GM12864 (cell line): ENCODE measurements at places on chromosomes 7 and 10.
A peak's percentile ranks its signal among the peaks of the same experiment; 100 is the strongest.

DNA sequence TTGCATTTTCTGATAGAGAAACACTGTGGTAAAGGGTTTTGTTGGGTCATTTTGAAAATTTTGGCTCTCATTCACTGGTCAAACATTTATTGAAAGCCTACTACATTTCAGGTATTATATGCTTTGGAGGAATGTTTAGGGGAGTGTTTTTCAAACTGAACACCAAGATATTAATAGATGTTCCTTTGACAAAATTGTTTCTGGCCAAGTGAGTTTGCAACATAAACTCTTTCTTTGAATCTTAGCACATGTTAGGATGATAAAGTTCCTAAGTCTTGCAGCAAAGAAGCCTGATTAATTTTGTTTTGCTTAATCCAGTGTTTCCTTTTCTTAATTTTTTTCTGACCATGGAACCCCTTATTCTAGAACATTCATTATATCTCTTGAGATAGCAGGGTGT, 232.5 kb upstream of the PHYHIPL start:
- no peak for DNase-seq

- DNase-seq = no peak
Measured at GRCh38 chr10:46541735-46542566, 14.5 kb downstream of the GPRIN2 start.

DNA sequence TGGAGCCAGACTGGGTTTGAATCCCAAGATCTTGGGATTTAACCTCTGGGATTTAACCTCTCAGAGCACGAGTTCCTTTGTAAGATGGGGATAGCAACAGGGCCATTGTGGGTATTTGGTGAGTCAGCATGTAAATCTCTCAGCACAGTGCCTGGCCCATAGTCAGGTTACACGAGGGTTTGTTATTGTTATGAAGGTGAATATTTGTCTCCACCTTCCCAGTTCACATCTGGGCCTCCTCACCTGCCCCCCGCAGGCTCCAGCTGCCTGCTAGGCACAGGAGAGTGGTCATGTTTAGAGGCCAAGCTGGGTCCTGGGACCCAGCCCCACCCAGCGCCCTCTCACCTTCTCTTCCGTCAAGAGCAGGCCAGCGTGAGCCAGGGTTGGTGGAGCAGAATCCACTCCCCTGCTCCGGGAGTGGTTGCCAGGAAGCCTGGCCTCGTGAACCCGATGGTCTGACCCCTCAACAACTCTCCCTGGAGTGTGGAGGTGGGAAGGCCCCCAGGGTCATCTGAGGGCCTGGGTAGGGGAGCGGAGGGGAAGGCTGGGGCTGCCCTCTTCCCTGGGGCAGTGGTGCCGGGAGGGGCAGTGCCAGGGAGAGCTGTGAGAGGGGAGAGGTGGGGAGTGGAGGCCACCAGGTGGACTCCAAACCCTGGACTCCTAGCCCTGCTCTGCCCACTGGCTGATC, 26.0 kb downstream of the FAM241B start:
- no peak for DNase-seq

DNA sequence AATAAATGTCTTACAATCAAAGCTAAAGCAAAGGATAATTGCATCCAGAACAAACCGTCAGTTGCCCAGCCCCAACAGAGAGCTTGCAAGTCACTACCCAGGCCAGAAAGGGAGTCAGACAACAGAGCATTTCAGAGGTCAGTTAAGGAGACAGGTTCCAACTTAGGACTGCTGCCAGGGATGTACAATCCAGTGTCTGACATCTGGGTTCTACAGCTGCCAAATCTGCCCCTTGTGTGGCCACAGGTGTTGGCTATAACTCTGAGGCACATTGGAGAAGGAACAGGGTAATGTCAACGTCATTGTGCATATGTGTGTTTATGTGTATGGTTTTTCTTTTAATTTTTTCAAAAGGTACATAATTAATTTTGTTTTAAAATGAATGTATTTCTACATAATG, 85.2 kb upstream of the GLCCI1 start:
- DNase-seq = no peak

GRCh38 chr10:26832960-26833359, 27.8 kb downstream of the ABI1 start:
- no peak for DNase-seq

DNA sequence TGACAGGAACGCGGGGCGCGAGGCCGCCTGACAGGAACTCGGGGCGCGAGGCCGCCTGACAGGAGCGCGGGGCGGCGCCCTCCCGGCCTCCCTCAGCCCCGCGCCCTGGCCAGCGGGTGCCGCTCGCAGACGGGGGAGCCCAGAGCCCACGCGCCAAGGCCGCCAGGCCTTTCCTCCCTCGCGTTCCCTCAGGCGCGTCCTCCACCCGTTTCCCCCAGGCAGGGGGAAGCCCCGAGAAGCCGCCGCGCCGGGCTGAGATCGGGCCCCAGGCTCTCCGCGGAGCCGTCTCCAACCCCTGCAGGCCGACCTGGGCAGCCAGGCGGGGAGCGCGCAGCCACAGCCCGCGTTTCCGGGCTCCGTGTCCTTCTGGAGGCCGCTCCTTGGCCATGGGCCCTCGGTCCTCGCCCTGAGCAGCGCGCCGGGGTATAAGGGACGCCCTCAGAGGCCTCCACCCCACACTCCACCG, 17.7 kb downstream of the PTPRN2 start:
- DNase-seq = no peak

GRCh38 chr10:121539786-121540185, 58.5 kb downstream of the FGFR2 start:
- DNase-seq = no peak

DNA sequence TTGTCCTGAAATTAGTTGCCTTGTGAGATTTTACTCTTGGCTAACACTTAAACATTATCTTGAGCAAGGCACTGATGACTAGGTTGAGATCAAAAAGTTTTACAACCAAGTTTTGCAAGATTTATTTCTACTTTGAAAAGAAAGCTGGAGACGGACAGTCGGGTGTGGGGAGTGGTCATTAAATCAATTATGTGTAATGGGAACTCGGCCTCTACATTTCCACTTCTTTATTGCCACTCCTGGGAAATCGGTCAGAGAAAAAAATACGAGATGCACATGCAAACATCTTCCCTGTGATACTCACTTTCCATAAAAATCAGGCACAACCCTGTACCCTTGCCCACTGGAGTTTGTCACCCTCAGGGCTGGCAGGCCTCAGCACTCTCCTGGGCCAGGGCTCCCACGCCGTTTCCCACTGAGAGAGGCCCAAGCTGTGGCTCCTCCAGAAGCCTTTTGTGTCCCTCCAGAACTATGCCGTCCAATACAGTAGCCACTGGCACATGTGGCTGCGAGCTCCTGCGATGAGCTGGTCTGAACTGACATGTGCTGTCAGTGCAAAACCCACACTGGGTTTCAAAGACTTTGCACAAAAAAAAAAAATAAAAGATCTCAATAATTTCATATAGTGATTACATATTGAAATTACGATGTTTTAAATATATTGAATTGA, 7.5 kb upstream of the GPNMB start:
- DNase-seq = no peak

- DNase-seq = no peak
Measured at GRCh38 chr10:28676326-28676967, 874 bp upstream of the BAMBI start.

- peak; percentile 25 for DNase-seq
Measured at GRCh38 chr7:142385491-142386340, 127.9 kb upstream of the PRSS58 start.

DNA sequence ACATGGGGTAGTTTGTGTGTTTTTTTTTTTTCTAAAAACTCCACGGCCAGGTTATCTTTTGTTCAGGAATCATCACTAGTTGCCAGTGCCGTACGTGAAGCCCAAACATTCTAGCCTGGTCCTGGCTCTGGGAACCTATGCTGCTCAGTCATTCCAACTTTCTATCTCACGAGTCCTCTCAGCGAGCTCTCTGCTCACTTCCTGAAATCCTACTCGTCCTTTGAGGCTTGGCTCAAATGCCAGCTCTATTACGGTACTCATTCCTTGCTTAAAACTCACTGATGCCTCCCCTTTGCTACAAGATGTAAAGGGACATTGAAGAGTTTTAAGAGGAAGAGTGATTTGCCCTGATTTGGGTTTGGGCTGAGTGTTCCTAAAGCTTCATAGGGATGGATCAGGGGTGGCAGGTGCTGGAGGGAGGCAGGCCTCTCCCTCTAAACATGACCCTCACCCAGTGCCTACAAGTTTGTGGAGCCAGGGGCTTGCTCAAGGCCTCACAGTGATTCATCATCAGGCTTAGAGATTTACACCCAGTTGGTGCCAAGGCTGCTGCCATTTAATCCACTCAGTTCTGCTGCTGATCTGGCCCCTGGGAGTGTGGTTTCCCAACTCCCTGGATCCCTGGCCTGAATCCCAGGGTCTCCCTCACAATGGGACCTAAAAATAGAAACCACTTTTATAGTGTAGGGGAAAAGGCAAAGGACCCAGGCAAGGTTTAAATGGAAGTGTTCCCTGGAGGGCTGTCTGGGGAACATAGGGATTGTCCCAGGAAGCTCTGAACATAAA, 46.1 kb upstream of the R3HCC1L start:
- DNase-seq = no peak

DNA sequence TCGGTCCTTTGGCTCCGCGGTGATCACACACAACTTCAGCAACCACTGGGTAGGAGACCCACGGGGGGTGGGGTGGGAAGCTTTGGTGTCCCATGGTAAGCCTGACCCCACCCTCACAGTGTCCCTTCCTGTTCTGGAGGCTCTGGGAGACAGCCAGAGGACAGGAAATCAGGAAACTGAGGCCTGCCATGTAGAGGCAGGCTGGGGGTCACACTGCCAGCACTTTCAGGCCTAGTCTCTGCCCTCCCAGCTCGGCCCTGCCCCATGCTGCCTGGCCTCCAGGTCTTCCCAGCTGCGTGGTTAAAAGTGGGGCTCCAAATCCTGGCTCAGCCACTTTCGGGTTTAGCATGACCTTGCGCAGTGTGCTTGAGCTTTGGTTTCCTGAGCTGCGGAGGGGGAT, 10.9 kb downstream of the AQP1 start:
- DNase-seq = no peak

DNA sequence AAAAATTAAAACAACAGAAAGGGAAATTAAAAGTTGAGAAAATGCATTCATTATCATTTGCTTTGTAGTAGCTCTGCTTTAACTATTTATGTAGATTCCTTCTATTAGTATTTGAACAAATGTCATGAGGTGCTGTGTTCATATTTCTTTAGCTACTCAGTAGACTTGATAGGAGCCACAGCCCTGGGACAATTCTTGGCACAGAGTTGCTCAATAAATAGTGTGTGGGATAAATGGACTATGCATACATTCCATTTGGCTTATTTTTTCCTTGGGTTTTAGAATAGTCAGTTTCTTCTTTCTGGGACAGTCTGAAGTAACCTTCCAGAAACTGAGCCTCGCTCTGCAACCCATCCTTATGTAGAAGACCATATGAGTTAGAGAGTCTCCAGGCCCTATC, 13.4 kb downstream of the RPP30 start:
- DNase-seq = no peak

- DNase-seq = no peak
Measured at GRCh38 chr10:23676296-23676695, 237.4 kb downstream of the OTUD1 start.

GRCh38 chr10:29823553-29824080, 188.8 kb upstream of the SVIL start:
- DNase-seq = no peak

DNA sequence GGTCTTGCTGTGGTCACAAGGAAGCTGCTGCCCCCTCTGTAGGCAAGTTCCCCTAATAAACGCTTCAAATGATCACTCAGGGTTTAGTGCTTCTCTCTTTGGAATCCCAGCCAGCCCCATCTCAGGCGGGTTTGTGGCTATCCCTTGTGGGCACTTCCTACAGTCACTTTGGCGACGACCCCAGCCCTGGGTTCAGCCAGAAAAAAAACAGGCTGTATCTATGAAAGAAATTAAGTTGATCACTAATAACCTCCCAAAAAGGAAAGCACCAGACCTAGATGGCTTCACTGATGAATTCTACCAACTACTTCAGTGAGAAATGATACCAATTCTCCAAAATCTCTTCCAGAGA, 208.2 kb downstream of the MAD1L1 start:
- no peak for DNase-seq

GRCh38 chr10:29319205-29319781, 30.4 kb downstream of the LYZL1 start:
- no peak for DNase-seq
